ENCODE measurements at places on chromosomes 1 and 21.

DNA sequence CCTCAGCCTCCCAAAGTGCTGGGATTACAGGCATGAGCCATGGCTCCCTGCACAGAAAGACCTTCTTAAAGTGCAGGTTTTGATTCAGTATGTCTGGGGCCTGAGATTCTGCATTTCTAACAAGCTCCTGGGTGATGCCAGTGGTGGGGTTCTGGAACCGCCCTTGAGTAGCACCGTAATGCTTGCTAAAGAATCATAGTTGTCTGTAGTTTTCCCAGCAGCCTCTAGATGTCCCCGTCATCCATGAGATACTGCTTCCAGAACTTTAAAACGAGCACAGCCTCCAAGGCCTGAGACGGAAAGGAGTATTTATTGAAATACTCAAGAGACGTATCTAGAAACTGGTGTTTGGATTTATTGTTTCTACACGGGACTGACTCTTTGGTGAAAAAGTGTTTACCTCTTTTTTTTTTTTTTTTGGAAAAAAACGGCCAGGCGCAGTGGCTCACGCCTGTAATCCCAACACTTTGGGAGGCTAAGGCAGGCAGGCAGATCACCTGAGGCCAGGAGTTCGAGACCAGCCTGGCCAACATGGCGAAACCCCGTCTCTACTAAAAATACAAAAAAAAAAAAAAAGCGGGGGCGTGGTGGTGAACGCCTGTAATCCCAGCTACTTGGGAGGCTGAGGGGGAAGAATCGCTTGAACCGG, 2.6 kb upstream of the TOR3A start:
- DNase-seq: peak; percentile 66

DNA sequence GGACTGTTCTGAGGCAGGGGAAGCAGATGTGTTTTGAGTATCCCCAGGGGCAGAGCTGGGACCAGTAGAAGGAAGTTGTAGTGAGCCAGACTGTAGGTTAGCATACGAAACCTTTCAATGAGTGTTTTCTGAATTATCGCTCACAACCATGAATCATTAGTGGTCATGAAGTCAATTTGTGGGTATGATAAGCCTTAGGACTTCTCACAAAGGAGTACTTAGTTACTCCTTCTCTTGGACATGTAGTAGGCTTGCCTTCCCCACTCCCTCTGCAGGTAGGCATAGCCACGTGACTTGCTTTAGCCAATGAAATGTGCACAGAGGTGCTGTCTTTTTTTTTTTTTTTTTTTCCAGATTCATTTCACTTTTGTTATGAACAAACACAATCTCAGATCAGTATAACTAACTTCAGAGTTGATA, 23.9 kb upstream of the FAAH start:
- DNase-seq: no peak

DNA sequence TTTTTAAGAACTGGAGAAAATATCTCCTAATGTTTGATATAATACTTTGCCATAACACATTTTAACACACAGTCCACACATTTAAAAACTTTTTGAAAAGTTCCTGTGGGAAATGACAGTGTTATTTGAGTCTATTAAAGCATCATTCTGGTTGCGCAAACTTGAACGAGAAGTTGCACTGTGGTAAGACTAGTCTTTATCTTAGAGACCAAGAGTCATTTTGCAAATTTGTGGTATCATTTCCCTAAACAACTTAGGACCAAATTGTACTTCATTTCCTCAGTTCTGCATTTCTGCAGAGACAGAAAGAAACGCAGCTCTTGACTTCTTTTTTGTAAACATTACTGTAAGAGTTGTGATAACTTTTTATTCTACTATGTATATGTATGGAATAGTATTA, at the start of gene RGS18:
Gene RGS18, plus strand, starts transcription at position 282 of the 400 bp plus-strand sequence. CDS start 176 bp downstream, outside the sequence.
- no peak for DNase-seq

- no peak for DNase-seq
These were observed 11.5 kb upstream of the NEXN start for GRCh38 chr1:77876884-77877283.

- DNase-seq: no peak
These were observed 698.6 kb downstream of the PLA2G4A start for GRCh38 chr1:187527346-187527745.

- peak; percentile 77 for DNase-seq
These were observed 19.1 kb upstream of the NTMT2 start for GRCh38 chr1:170126696-170127095.

GRCh38 chr1:48773133-48773532, 3.6 kb downstream of the BEND5 start:
- no peak for DNase-seq

GRCh38 chr1:244068567-244068966, 17.5 kb downstream of the ZBTB18 start:
- DNase-seq: no peak

DNA sequence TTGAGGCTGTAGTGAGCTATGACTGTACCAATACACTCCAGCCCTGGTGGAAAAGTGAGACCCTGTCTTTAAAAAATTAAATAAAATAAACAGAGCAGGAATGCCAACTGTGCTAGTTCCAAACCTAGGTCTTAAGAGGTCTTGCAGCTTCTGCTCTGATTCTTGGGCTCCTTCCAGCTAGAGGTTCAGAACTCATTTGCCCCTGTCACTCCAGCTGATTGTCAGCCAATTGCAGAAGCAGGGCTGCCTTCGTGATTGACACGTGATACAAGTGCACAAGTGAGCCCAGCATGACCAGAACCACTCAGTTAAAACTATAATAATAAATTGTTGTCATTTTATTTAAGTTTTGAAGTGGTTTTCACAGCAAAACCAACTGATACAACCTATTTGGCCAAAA, 298.4 kb downstream of the USP25 start:
- DNase-seq: no peak

DNA sequence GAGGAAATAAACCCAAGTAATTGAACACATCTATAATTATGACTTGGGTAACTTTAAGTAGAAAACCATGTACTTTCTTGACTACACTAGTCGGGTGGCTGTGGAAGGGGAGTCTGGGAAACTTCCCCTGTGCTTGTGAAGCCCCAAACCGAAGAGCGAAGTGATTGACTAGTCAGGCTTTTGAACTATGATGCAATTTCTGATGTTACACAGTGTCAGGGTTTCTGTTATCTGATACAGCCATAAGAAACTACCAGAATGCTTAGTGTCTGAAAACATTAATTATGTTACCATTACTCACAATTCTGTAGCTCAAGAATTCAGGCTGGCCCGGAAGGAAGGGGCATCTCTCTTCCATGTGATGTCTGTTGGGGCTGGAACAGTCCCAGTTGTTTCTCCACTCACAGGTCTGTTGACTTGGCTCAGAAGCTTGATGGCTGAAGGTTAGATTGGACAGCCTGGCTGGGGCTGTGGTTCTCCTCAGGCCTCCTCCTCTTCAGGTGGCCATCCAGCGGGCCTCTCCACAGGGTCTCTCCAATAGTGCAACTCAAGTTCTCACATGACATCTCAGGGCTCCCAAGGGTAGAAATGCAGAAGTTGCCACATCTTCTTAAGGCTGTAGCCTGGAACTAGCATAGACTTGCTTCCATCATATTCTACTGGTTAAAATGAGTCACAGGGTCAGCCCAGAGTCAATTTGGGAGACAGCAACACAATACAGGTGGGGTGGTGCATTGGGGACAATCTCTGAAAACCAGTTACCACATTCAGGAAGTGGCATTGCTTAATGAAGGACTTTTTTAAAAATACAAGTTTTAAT, 8.3 kb upstream of the C8B start:
- DNase-seq: no peak

- DNase-seq: no peak
These were observed 664 bp downstream of the FAM89A start for GRCh38 chr1:231039161-231040018.

- peak; percentile 99 for DNase-seq
These were observed 146.1 kb upstream of the FGGY start for GRCh38 chr1:59150577-59151386.

- DNase-seq: no peak
These were observed 26.9 kb upstream of the GPR88 start for GRCh38 chr1:100511058-100511457.
